Body of pancreas (tissue), 4 donors: ENCODE measurements at places on chromosomes 12 and 14.

- no peak overlapping the region for H3K4me3 ChIP-seq
- no peak overlapping the region for H3K27ac ChIP-seq
- peak; percentile 15 for DNase-seq
- H3K36me3 ChIP-seq: no peaks in the 10 kb centered on the region
Measured at GRCh38 chr14:32408018-32408417, 78.9 kb downstream of the AKAP6 start.

- no peaks in the 10 kb centered on the region for H3K27me3 ChIP-seq
- H3K27ac ChIP-seq: no peak overlapping the region
- no peak overlapping the region for H3K4me3 ChIP-seq
- no peak for DNase-seq
Measured at GRCh38 chr12:619346-619745, 43.9 kb downstream of the NINJ2 start.

DNA sequence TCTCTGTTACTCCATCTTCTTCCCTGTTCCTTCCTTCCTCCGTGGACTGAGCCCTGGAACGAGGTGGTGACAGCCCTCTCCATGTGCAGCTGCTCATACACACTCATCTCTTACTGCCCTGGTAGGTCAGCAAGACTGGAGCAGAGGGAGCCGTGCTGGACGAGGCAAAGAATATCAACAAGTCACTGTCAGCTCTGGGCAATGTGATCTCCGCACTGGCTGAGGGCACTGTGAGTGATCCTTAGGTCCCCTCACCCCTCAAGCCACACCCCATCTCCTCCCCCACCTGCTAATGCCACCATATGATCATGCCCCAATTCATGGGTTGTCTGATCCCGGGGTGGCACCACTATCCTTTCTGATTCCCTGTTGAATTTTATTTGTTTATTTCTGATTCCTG, 19.0 kb downstream of the KIF5A start:
- no peaks in the 10 kb centered on the region for H3K27me3 ChIP-seq
- H3K36me3 ChIP-seq: no peaks in the 10 kb centered on the region
- no peak overlapping the region for H3K4me3 ChIP-seq
- DNase-seq: no peak
- no peak overlapping the region for H3K27ac ChIP-seq
- no peaks in the 10 kb centered on the region for H3K4me1 ChIP-seq

DNA sequence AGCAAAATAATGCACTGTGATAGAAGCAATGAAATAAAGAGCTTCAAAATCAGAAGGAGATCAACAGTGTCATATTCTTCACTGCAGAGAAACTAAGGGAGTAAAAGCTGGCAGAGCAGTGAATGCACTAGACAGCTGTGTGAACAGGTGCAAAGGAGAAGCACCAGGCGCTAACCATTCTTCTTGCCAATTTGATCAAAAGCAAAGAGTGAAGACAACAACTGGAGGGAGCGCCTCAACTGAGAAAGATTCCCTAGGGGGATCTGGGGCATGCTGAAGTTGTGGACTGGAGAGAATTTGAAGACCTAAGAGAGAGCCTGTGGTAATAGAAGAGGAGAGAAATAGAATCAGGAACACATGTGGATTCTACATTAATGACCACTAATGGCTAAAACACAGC, 50.4 kb upstream of the OVCH1 start:
- H3K36me3 ChIP-seq: no peaks in the 10 kb centered on the region
- no peak for DNase-seq
- no peaks in the 10 kb centered on the region for H3K27me3 ChIP-seq
- no peak overlapping the region for H3K27ac ChIP-seq

GRCh38 chr14:101501858-101502615, 59.3 kb upstream of the DIO3 start:
- H3K4me1 ChIP-seq: peaks cover 6% of the 10 kb centered on the region
- no peaks in the 10 kb centered on the region for H3K36me3 ChIP-seq
- no peaks in the 10 kb centered on the region for H3K27me3 ChIP-seq
- H3K4me3 ChIP-seq: no peak overlapping the region
- H3K27ac ChIP-seq: no peak overlapping the region

- H3K4me1 ChIP-seq: no peaks in the 10 kb centered on the region
- no peaks in the 10 kb centered on the region for H3K27me3 ChIP-seq
- H3K27ac ChIP-seq: no peak overlapping the region
- no peaks in the 10 kb centered on the region for H3K36me3 ChIP-seq
Measured at GRCh38 chr12:56987551-56988053, 18.7 kb downstream of the ZBTB39 start.

DNA sequence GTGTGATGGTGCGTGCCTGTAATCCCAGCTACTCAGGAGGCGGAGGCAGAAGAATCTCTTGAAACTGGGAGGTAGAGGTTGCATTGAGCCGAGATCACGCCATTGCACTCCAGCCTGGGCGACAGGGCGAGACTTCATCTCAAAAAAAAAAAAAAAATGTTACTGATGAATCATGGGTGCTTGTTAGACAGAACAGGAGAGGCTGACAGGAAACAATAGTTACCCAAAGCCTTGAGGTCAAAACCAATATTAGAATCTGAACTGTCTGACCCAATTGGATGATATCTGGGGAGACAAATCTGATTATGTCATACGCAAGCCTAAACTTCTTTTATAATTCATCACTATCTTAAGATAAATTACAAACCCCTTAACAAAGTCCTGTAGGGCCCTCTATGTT, 40.7 kb upstream of the KIF21A start:
- no peak for DNase-seq
- H3K4me1 ChIP-seq: no peaks in the 10 kb centered on the region

- H3K27ac ChIP-seq: no peak overlapping the region
- H3K4me1 ChIP-seq: peaks cover 21% of the 10 kb centered on the region
- DNase-seq: no peak
- no peak overlapping the region for H3K4me3 ChIP-seq
- H3K27me3 ChIP-seq: no peaks in the 10 kb centered on the region
- H3K36me3 ChIP-seq: peaks cover 3% of the 10 kb centered on the region
Measured at GRCh38 chr12:32756476-32757066, 874 bp upstream of the YARS2 start.

- H3K27ac ChIP-seq: no peak overlapping the region
- DNase-seq: no peak
- no peak overlapping the region for H3K4me3 ChIP-seq
- no peaks in the 10 kb centered on the region for H3K36me3 ChIP-seq
Measured at GRCh38 chr12:112705037-112705632, 86.4 kb upstream of the RPH3A start.

DNA sequence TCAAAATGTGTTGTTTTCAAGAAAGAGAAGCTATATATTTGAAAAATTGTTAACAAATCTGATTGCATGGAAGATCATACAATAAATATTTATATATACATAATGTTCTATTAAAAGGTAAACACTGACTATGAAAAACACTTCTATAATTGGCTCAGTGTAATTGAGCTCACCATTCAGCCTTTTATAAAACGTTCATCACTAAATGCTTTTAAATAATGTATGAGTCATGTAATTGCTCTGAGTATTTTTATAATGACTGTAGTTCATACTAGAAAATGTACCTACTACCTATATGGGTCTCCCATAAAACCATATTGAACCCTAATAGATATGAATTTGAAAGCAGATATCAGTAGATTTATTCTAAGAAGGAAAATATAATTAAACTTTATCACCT, 240.4 kb upstream of the MGAT4C start:
- no peak overlapping the region for H3K4me3 ChIP-seq
- no peak for DNase-seq
- no peaks in the 10 kb centered on the region for H3K36me3 ChIP-seq
- H3K27ac ChIP-seq: no peak overlapping the region
- H3K27me3 ChIP-seq: no peaks in the 10 kb centered on the region
- no peaks in the 10 kb centered on the region for H3K4me1 ChIP-seq

- no peaks in the 10 kb centered on the region for H3K36me3 ChIP-seq
- no peak overlapping the region for H3K4me3 ChIP-seq
- no peak for DNase-seq
- H3K27me3 ChIP-seq: no peaks in the 10 kb centered on the region
- H3K4me1 ChIP-seq: no peaks in the 10 kb centered on the region
Measured at GRCh38 chr14:81784084-81784483, 250.4 kb upstream of the SEL1L start.

DNA sequence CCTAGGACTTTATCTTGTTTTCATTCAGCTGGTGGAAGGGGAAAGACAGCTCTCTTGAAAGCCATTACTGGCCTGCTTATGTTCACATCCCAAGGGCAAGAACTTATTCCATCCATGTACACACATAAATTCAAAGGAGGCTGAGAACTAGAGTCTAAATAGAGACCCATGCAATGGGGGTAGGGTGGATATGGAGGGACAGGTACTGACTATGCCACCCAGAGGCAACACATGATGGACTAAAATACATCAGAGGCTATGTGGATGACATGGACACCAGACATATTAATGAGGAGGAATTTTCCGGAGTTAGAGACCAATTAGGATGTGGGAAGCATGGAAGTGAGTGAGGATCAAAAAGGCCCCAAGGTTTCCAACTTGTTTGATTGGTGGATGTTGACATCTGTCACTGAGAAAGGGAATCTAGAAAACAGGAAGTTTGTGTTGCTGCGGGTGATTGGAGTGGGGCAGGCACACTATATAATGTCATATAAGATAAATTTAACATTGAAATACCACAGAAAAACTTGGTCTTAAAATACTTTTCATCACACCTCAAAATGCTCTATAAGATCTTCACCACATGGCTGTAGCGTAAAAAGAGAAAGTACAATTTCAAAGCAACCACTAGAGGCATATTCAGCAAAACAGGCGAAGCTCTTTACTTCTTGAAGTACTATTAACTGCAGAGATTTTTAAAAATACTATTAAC, 130.4 kb downstream of the GRIP1 start:
- no peaks in the 10 kb centered on the region for H3K36me3 ChIP-seq
- H3K27me3 ChIP-seq: no peaks in the 10 kb centered on the region
- no peak overlapping the region for H3K27ac ChIP-seq
- H3K4me3 ChIP-seq: no peak overlapping the region
- DNase-seq: no peak

DNA sequence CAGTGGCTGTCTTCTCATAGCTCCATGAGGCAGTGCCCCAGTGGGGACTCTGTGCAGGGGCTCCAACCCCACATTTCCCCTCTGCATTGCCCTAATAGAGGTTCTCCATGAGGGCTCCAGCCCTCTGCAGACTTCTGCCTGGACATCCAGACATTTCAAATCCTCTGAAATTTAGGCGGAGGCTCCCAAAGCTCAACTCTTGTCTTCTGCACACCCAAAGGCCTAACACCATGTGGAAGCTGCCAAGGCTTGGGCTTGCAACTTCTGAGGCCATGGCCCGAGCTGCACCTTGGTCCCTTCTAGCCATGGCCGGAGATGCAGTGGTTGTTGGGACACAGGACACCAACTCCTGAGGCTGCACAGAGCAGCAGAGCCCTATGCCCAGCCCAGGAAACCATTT, 20.5 kb upstream of the PPP2R5C start:
- H3K27me3 ChIP-seq: no peaks in the 10 kb centered on the region
- H3K36me3 ChIP-seq: no peaks in the 10 kb centered on the region
- DNase-seq: no peak
- H3K4me1 ChIP-seq: no peaks in the 10 kb centered on the region
- H3K4me3 ChIP-seq: no peak overlapping the region

- no peak for DNase-seq
- H3K27me3 ChIP-seq: no peaks in the 10 kb centered on the region
- H3K4me3 ChIP-seq: no peak overlapping the region
- no peak overlapping the region for H3K27ac ChIP-seq
Measured at GRCh38 chr14:71566276-71566675, 366.0 kb upstream of the RGS6 start.

- H3K4me3 ChIP-seq: peak overlapping the region; percentile 89
- H3K4me1 ChIP-seq: peaks cover 45% of the 10 kb centered on the region
- H3K27ac ChIP-seq: peak overlapping the region; percentile 61
Measured at GRCh38 chr14:24298892-24299254, 707 bp downstream of the DHRS1 start.

DNA sequence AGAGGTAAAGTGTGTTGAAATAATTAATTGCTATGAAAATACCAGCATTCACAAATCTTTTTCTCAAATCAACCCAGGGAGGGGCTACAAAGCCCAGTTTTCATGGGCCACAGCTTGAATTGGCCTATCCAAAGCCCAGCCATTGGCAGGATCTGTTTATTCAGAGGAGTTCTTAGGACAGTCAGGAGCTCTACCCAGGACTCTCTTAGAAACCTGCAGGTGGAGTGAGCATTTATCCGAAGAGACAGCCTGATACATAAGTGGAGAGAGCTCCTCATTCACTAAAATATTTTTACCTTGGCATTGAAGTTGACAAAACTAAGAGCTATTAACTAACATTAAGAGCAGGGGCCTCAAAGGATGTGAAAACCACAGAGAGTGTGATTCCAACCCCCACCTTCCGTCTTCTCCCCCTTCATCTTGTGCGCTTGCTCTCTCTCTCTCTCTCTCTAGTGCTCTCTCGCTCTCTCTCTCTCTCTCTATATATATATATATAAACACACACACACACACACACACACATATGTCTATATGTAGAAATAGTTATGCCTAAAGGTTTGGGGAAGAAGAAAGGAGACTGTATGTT, 315.5 kb downstream of the SNAPC1 start:
- H3K4me3 ChIP-seq: no peak overlapping the region
- no peaks in the 10 kb centered on the region for H3K4me1 ChIP-seq
- no peak overlapping the region for H3K27ac ChIP-seq
- H3K27me3 ChIP-seq: no peaks in the 10 kb centered on the region
- no peak for DNase-seq

DNA sequence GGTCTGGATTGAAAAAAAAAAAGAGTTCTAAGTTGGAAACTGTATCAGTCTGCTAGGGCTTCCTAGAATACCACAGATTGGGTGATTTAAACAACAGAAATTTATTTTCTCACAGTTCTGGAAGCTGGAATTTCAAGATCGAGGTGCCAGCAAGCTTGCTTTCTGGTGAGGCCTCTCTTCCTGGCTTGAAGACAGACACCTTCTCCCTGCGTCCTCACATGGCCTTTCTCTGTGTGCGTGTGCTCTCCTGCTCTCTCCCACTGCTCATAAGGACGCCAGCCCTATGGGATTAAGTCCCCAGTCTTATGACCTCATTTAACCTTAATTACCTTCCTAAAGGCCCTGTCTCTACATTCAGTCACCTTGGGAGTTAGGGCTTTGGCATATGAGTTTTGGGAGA, 215.5 kb downstream of the PIK3C2G start:
- H3K4me3 ChIP-seq: no peak overlapping the region
- no peak for DNase-seq
- H3K36me3 ChIP-seq: no peaks in the 10 kb centered on the region
